ENCODE measurements at places on chromosomes 11 and 22. TPM values are rescaled to one million over a fixed set of nuclear protein-coding genes. Genes with fewer than 3 reads are reported as not detected.

DNA sequence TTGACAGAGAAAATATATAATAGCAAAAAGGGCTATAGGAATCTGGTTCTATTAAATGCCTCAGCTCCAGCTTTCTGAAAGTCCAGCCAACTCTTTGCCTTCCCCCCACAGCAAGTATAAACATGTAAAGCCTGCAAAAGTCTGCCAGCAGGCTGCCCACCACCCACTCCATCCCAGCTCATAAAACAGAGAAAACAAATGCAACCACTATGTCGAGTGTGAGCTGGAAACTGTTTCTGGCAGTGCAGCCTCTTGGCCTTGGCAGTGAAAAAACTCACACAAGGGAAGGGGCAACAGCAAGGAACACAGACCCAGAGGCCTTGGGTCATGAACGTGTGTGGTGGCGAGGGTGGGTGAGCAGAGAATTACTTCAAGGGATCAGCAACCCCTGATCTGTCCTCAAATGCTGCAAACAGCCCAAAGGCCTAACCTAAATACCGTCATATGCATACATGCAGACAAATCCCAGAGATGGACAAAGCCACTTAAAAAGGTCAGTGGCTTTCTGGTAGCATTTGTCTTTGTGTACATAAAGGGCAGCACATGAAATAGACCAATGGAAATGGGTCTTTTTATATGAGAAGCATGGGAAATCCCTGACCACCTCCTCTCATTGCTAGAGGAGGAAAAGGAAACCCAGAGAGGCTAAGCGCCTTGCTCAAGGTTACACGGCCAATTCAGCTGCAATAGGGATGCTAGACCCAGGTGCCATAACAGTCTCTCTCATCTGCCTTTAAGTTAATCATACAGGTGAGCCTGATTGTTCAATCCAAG is 74.8 kb downstream of the NAT10 start:
- no peak overlapping the region for H3K4me3 ChIP-seq
- no peak overlapping the region for H3K27ac ChIP-seq
- no peaks in the 10 kb centered on the region for H3K4me1 ChIP-seq
- no peaks in the 10 kb centered on the region for H3K27me3 ChIP-seq

DNA sequence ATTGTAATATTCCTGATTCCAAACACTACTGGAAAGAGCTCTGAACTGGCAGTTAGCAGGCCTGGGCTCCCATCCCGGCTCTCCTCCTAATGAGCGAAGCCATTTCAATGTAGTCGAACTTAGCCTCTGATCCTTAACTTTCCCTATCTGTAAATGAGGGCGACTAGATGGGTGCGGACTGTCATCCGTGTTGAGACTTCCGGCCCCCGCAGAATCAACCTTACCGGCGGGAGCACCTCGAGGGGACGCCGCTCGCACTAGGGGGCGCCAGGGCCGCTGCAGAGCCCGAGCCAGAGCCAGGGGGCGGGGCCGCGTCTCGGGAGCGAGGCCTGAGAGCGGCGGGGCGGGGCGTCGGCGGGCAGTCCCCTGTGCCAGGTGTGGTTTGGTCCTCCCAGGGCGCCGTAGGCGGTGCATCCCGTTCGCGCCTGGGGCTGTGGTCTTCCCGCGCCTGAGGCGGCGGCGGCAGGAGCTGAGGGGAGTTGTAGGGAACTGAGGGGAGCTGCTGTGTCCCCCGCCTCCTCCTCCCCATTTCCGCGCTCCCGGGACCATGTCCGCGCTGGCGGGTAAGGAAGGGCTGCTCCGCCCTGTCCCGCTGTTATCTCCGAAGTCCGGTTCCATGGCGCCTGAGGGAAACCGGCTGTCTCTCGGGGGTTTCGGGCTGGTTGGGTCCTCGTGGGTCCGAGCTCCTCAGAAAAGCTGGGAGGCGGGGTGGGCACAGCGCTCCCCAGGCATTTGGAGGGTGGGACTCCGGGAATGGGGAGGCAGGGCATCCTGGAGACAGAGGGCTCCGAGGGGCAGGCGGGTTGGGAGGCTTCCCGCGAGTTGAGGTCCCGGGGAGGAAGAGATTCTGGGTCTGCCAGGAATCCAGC is at the start of gene LIMK2:
TSS of gene LIMK2 (plus strand) at position 437 of the 869 bp plus-strand sequence. CDS start at position 548, 111 bp downstream.
- no peaks in the 10 kb centered on the region for H3K27me3 ChIP-seq
- peak; percentile 97 for DNase-seq
- peaks cover 15% of the 10 kb centered on the region for H3K4me1 ChIP-seq
- H3K27ac ChIP-seq = peak within 1 kb of the TSS; percentile 85

SLC22A8 gene
- not detected for total RNA-seq

DNA sequence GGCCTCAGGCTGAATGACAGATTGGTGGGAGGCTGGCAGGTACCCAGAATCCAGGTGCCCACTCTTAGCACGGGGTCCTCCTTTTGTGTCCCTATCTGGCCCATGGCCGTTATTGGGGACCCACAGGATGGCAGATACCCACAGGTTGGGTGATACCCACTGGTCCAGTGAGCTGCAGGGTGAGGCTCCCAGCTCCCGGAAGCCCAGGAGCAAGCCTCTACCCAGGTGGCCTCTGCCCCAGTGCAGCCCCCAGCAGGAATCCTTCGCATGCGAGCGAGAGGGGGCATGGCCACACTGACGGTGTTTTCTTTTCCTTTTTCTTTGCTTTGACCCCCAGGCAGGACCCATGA is 116.1 kb downstream of the PHF21B start:
- DNase-seq = no peak
- no peaks in the 10 kb centered on the region for H3K36me3 ChIP-seq
- H3K27me3 ChIP-seq = no peaks in the 10 kb centered on the region
- H3K4me3 ChIP-seq = no peak overlapping the region
- no peaks in the 10 kb centered on the region for H3K4me1 ChIP-seq

DNA sequence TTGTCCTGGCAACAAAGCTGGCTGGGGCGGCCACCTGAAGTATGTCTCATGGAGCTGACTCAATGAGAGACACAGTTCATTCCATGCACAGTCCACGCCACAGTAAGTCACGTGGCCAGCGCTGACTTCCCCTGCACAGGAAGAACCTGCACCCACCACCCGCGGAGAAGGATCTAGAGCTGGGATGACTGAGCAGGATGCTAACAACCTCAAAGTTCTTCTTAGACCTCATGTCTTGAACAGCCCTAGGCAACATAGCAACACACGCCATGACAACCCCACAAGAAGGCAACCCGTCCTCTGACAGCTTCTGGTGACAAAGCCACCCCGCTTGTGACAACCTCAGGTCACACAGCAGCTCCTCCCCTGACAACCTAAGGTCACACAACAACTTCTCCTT is 76.9 kb upstream of the B3GAT1 start:
- no peaks in the 10 kb centered on the region for H3K4me1 ChIP-seq
- H3K27me3 ChIP-seq = no peaks in the 10 kb centered on the region
- no peak overlapping the region for H3K4me3 ChIP-seq

- no peak overlapping the region for H3K4me3 ChIP-seq
- no peaks in the 10 kb centered on the region for H3K36me3 ChIP-seq
- no peak overlapping the region for H3K27ac ChIP-seq
- DNase-seq = no peak
Measured at GRCh38 chr11:99098258-99098657, 77.5 kb downstream of the CNTN5 start.

DNA sequence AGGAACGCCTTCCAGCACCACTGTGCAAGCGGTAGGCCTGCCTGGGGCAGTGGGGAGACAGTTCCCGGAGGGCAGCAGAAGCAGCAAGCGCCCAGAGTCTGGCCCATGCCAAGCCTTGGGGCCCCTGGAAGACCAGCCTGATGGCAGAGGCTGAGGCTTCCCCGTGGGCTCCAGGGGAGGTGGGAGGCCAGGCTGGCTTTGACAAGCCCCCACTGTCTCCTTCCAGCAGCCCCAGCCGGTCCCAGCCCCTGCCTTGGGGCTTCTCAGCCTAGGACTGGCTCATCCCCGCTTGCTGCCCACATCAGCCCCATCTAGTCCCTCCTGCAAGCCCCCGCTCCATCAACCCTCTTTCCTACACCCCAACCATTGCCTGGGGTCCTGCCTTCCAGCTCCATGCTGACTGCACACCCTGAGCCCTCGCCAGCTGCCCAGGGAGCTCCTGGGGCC is 46.7 kb downstream of the IGF2 start:
- H3K4me1 ChIP-seq = peaks cover 24% of the 10 kb centered on the region
- DNase-seq = peak; percentile 47
- no peaks in the 10 kb centered on the region for H3K36me3 ChIP-seq
- no peaks in the 10 kb centered on the region for H3K27me3 ChIP-seq
- no peak overlapping the region for H3K4me3 ChIP-seq
- H3K27ac ChIP-seq = peak overlapping the region; percentile 49

DNA sequence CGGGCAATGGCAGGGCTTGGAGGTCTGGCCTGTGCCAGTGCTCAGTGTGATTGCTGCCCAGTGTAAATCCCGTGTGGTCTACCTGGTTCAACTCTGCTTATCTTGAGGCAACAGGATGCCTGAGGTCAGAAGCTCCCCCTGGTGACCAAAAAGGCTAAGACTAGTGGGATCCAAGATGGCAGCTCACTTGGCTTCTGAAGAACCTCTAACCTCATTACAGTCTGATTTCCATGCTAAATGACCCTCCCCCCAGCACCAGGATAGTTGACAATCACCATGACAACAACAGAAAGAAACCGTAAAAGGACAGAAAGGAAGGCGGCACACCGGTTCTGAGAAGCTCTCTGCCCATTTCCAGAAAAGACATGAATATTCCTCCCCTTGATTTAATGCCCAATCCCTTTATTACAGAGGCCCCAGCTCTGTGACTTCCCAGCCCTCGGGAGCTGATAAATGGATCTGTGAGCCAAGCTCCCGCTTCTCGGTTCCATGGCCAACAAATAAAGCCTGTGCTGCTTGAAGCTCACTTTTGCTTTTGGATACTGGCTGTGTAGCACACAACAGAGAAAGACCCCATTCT is 398.4 kb downstream of the CTTN start:
- no peaks in the 10 kb centered on the region for H3K36me3 ChIP-seq
- no peak overlapping the region for H3K4me3 ChIP-seq
- H3K27ac ChIP-seq = no peak overlapping the region

DEUP1 gene
- total RNA-seq = not detected

GRCh38 chr22:40042312-40042711 is 47.6 kb downstream of the FAM83F start:
- no peak overlapping the region for H3K4me3 ChIP-seq
- no peaks in the 10 kb centered on the region for H3K36me3 ChIP-seq
- no peak for DNase-seq
- H3K27ac ChIP-seq = no peak overlapping the region
